Esophagus squamous epithelium (tissue), 5 donors: ENCODE measurements at places on chromosomes 1 and 21. TPM values are rescaled to one million over a fixed set of nuclear protein-coding genes. Genes with fewer than 3 reads are reported as not detected.
A peak's percentile ranks its signal among the peaks of the same experiment; 100 is the strongest.

DNA sequence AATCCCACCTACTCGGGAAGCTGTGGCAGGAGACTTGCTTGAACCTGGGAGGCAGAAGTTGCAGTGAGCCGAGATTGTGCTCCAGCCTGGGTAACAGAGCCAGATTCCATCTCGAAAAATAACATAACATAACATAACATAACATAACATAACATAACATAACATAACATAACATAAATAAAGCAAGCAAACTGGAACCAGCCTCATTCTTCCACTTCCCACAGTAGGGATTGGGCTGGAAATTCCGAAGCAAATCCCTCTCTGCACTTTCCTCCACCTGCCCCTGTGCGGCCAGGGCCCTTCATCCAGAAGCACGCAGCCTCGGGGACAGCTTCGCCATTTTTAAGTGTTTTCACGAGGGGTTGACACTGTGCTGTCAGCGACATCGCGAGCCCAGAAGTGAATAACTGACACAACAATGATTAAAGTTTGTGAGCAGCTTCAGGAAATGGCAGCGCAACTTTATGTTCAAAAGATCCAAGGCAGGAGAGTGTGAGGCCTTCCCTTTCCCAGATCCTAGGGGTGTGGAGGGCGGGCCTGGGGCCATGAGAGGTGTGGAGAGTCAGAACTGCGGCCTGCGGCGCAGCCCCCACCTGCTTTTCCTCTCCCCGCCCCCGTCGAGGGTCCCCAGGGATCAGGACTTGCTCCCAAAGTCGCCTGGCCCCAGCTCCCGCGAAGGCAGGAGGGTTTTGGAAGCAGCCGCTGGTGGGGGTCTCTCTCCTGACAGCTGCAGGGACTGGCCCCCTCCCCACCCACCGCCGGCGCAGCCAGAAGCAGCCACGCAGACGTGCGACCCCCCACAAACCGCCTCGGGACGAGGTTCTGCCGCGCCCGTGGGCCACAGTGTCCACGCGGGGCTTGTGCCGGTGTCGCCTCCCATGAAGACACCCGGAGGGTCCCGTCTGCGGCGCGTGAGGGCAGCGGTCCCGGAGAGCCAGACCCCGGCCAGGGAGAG, 651 bp upstream of the GABRD start:
- no peak overlapping the region for H3K4me3 ChIP-seq
- DNase-seq = no peak
- H3K27me3 ChIP-seq = peaks cover 98% of the 10 kb centered on the region
- H3K4me1 ChIP-seq = no peaks in the 10 kb centered on the region

- no peaks in the 10 kb centered on the region for H3K4me1 ChIP-seq
- no peak overlapping the region for H3K4me3 ChIP-seq
- H3K27me3 ChIP-seq = no peaks in the 10 kb centered on the region
- H3K27ac ChIP-seq = no peak overlapping the region
Measured at GRCh38 chr1:6294080-6294889, 33.4 kb upstream of the GPR153 start.

The PHC2 gene
- 92.1 TPM for total RNA-seq

DNA sequence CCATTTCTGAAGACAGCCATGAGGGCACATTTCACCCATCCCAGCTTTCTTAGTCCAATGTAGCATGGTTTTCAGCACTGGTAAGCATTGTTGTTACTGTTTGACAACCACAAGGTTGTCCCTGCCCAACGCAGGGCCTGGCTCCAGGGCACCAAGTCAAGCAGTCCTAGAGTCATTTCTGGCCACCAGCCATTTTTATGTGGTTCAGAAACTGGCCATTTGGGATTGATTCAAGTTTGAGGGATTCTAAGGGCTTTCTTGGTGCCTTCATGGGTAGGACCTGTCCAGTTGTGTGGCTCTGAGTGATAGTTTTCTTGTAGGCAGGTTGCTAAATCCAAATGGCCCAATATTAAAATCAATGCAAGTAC, 535.4 kb upstream of the USP24 start:
- H3K36me3 ChIP-seq = no peaks in the 10 kb centered on the region
- DNase-seq = no peak
- H3K27me3 ChIP-seq = no peaks in the 10 kb centered on the region
- no peaks in the 10 kb centered on the region for H3K4me1 ChIP-seq

The DDAH1 gene
- 13.8 TPM for total RNA-seq

DNA sequence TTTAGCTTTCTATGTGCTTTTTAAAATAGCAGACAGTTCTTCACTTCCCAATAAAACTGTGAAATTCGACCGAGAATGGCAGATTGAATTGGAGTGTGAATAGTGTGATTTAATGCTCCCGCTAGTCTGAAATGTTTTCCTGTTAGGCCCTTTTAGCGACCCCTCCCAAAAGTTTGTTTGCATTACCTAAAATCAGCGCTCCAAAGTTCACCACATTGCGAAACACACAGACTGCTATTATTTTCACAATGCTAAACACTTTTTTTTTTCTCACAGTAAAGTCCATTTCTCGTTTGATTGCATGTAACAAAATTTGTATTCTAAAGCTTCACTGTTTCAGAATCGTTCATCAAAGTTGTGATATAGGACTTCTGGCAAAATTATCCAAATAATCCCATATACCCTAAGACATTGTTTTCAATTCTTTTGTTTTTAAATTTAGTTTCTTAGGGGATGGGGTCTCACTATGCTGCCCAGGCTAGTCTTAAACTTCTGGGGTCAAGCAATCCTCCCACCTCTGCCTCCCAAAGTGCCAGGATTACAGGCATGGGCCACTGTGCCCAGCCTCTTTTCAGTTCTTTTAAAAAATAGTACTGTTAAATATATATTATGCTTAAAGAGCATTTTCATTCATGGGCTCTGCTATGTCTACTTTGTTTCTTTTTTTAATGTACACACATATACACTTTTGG, 76.5 kb upstream of the USH2A start:
- no peaks in the 10 kb centered on the region for H3K36me3 ChIP-seq
- no peak overlapping the region for H3K27ac ChIP-seq
- H3K4me3 ChIP-seq = no peak overlapping the region
- no peak for DNase-seq
- H3K27me3 ChIP-seq = no peaks in the 10 kb centered on the region

The PEAR1 gene
- 1.8 TPM for total RNA-seq

The GLIS1 gene
- not detected for total RNA-seq

DNA sequence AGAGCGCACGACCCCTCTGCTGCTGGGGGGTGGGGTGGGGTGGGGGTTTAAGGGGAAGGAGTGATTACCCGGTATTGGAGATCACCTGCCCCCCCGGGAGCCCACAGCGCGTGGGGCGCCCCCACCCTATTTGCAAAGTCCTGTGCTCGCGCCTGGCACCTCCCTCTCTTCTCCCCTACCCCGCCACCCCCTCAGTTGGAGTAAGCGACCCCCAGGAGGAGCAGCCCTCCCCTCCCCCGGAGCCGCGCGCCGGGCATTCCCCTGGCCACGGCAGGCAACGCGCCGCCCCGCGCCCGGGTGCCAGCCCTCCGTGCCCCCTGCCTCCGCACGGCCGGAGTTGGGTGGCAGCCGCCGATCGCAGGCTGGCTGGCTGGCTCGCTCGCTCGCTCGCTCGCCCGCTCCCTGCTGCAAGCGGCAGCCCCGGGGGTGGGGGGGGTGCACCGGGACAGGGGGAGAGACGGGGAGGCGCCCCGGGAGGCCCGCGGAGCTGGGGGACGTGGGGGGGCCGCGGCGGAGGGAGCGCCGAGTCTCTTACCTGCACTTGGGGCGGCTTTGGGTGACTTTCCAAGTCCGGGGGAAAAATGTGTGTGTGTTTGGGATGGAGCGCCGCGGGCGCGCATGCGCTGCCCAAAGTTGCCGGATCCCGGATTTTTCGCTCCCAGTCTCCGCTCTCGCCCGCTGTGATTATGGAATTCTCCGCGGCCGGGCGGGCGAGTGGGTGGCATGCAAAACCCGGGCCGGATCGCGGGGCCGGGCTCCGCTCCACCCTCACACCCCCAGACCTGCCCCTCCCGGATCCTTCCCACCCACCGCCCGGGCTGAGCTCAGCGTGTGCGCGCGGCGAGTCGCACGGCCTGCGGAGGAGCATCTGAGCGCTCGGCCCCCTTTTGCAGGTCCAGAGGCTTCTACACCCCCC, at the start of gene CASZ1:
TSS of gene CASZ1 (minus strand) at position 618 of the 916 bp plus-strand sequence. CDS start 102,757 bp downstream, outside the sequence.
- H3K4me3 ChIP-seq = peak within 1 kb of the TSS; percentile 86
- no peaks in the 10 kb centered on the region for H3K27me3 ChIP-seq
- H3K27ac ChIP-seq = peak within 1 kb of the TSS; percentile 85

DNA sequence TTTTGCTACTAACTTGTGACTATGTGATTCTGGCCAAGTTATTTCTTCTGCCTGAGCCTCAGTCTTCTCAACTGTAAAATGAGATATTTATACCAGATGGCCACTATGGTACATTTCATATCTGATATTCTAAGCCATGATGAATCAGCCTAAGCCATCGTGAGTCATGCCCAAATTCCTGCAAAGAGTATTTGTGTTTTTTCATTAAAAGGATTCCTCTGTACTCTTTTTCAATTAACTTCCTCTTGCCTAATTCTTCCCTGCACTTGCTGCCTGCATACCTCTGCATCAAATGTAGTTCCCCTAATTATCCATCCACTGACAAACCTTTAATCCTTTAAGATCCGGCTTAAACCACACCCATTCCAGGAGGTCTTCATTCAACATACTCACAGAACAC, 575.1 kb upstream of the BEND5 start:
- no peak for DNase-seq
- no peak overlapping the region for H3K4me3 ChIP-seq
- no peaks in the 10 kb centered on the region for H3K4me1 ChIP-seq
- no peaks in the 10 kb centered on the region for H3K36me3 ChIP-seq

DNA sequence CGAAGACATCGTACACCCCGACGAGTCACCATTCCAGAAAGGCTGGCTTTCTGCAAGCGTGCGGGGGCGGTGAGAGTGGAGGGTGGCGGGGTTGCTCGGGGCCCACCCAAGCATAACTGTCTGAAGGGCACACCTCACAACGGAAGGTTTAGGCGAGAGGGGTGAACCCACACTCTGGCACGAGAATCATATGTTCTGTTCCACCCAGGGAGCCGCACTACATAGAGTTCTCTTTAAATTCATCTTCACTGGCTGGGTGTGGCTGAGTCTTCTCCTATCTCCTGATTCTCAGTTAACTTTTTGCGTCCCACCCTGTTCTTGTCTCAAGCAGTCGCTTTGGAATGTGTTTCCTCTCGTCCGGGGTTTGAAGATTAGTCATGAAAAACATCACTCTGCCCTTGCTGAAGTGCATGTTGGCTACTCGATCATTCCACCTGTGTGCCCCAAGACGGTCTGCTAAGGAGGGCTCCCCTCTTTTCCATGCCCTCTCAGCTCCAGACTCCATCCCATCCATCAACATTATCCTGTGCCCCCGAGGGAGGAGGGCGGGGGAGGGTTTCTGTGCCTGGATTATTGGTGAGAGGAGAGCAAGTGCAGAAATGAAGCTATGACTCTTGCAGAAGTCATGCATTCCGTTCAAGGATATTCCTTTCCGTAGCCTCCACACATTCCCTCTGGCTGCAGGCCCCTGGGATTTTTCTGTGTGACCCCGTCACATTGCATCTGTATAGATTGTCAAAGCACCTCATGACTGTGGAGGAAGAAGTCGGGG, 53.5 kb upstream of the CD34 start:
- H3K27ac ChIP-seq = peak overlapping the region; percentile 95
- peaks cover 53% of the 10 kb centered on the region for H3K4me1 ChIP-seq

The RAP1GAP gene
- total RNA-seq = 5.7 TPM

The TMEM79 gene
- total RNA-seq = 140 TPM

The CTTNBP2NL gene
- 19.6 TPM for total RNA-seq

The GNAT2 gene
- not detected for total RNA-seq

GRCh38 chr1:36351227-36351977, 28.0 kb upstream of the EVA1B start:
- H3K27me3 ChIP-seq = no peaks in the 10 kb centered on the region
- H3K36me3 ChIP-seq = peaks cover 33% of the 10 kb centered on the region
- peak overlapping the region; percentile 81 for H3K27ac ChIP-seq
- H3K4me1 ChIP-seq = peaks cover 51% of the 10 kb centered on the region

The AGT gene
- total RNA-seq = 0.95 TPM

DNA sequence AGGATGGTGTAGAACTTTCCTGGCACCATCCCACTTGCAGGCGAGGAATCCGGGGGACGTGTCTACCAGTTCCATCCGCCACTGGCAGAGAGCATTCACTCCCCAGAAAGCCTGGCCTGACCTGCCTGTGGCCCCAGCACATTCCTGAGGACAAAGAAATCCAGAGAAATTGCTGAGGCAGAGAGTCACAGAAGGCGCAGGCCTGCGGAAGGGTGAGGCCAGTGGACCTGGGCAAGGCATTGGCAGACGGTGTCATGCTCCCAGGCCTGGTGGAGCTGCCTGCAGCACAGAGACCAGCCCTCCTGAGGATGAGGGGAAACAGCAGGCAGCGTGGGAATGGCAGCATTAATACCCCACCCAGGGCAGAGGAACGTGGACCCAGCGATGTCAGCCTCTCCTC, 81.2 kb upstream of the F3 start:
- no peaks in the 10 kb centered on the region for H3K36me3 ChIP-seq
- DNase-seq = no peak
- no peak overlapping the region for H3K4me3 ChIP-seq
- peak overlapping the region; percentile 18 for H3K27ac ChIP-seq

DNA sequence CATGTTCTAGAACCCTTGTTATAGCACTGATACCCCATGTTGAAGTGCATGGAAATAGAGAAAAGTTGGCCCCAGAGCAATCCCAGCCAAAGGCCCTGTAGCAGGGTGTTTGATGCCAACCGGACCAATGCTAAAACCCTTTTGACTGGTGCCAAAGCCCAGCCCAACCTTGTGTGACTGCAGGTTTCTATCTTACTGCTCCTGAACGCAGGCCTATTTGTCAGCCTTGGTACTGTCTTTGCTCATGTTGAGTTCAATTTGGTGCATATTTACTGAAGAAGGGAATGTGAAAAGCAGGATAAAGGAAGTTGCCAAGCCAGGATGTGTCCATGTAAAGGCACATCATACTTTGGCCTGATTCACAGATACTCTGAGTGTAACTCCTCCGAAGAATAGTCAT, 51.7 kb upstream of the NFASC start:
- no peaks in the 10 kb centered on the region for H3K36me3 ChIP-seq
- H3K4me1 ChIP-seq = peaks cover 36% of the 10 kb centered on the region
- no peak overlapping the region for H3K27ac ChIP-seq
- no peaks in the 10 kb centered on the region for H3K27me3 ChIP-seq

- no peaks in the 10 kb centered on the region for H3K4me1 ChIP-seq
- no peak overlapping the region for H3K27ac ChIP-seq
Measured at GRCh38 chr1:33074193-33074945, 6.6 kb upstream of the AZIN2 start.

- no peak overlapping the region for H3K4me3 ChIP-seq
- H3K4me1 ChIP-seq = peaks cover 4% of the 10 kb centered on the region
- no peak overlapping the region for H3K27ac ChIP-seq
- H3K36me3 ChIP-seq = no peaks in the 10 kb centered on the region
Measured at GRCh38 chr1:14871218-14871970, 272.9 kb downstream of the KAZN start.
